ENCODE measurements at places on chromosomes 3 and 15.
A peak's percentile ranks its signal among the peaks of the same experiment; 100 is the strongest.

GRCh38 chr15:58136731-58137130 is 1.4 kb upstream of the AQP9 start:
- DNase-seq, result no peak

GRCh38 chr3:48609088-48610005 is at the start of gene UQCRC1:
TSS of gene UQCRC1 (minus strand) at chr3:48609646. CDS start at chr3:48609620, 26 bp downstream.
- DNase-seq, result peak; percentile 53

- DNase-seq, result no peak
These were observed 11.1 kb downstream of the TMEM62 start for GRCh38 chr15:43144512-43144911.

DNA sequence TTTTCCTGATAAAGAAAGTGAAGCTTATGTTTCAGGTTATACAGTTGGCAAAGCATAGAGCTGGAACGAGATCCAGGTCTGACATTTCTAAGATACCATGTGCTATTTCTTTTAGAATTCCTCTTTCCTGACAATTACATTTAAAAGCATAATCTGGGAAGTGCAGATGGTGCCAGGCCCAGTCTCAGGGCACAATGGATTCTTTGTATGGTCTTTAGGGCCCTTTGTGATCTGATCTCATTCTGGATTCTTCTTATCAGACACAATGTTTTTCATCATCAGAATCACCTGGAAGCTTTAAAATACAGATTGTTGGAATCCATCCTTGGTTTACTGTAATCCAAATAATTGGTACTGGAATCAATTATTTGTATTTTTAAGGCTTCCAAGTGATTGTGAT is 18.6 kb upstream of the GLCE start:
- DNase-seq, result no peak

GRCh38 chr3:58414538-58415197 is 19.0 kb downstream of the PDHB start:
- DNase-seq, result no peak

- no peak for DNase-seq
These were observed 23.6 kb downstream of the PTX3 start for GRCh38 chr3:157460253-157460652.

GRCh38 chr3:141246958-141247301 is 15.3 kb downstream of the PXYLP1 start:
- no peak for DNase-seq

DNA sequence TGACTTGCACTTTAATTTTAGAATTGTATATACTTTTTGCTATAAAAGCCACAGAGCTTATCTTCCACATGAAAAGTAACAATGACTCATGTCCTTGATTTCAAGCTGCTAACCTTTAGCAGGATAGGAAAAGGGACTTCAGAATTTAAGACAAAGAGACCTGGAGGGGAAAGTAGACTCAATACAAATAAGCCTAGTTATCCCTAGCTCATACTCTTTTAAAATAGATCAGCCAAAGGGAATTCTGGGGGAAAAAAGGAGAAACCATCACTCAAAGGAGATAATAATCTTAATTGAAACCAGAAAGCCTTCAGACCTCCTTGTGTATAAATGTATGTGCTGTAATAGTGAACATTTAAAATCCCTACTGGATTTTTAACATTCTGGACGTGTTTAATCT is 930.3 kb downstream of the NTRK3 start:
- DNase-seq, result no peak

- DNase-seq, result no peak
These were observed 53.9 kb upstream of the PAQR5 start for GRCh38 chr15:69244798-69245197.
